ENCODE measurements at places on chromosomes 1 and 21. TPM values are rescaled to one million over a fixed set of nuclear protein-coding genes. Genes with fewer than 3 reads are reported as not detected.

Gene CHI3L2
- total RNA-seq, result not detected

Gene REN
- not detected for total RNA-seq

Gene IL20
- total RNA-seq, result not detected

Gene CHML
- total RNA-seq, result 72.5 TPM

Gene FNBP1L
- total RNA-seq, result 94.2 TPM

Gene CXADR
- total RNA-seq, result 145 TPM

Gene INKA2
- 10.9 TPM for total RNA-seq

Gene KRTAP19-1
- total RNA-seq, result not detected

Gene CALML6
- 1.3 TPM for total RNA-seq

Gene ESRRG
- total RNA-seq, result 1.7 TPM

Gene LCE2C
- total RNA-seq, result not detected

Gene HUNK
- total RNA-seq, result 16.7 TPM

Gene ARHGEF10L
- total RNA-seq, result 39.6 TPM

DNA sequence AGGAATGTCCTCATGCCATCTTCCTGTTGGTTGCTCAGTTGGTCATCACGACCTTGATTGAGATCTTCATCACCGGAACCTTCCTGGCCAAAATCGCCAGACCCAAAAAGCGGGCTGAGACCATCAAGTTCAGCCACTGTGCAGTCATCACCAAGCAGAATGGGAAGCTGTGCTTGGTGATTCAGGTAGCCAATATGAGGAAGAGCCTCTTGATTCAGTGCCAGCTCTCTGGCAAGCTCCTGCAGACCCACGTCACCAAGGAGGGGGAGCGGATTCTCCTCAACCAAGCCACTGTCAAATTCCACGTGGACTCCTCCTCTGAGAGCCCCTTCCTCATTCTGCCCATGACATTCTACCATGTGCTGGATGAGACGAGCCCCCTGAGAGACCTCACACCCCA lies 42.9 kb downstream of the KCNJ15 start:
- no peak for DNase-seq

DNA sequence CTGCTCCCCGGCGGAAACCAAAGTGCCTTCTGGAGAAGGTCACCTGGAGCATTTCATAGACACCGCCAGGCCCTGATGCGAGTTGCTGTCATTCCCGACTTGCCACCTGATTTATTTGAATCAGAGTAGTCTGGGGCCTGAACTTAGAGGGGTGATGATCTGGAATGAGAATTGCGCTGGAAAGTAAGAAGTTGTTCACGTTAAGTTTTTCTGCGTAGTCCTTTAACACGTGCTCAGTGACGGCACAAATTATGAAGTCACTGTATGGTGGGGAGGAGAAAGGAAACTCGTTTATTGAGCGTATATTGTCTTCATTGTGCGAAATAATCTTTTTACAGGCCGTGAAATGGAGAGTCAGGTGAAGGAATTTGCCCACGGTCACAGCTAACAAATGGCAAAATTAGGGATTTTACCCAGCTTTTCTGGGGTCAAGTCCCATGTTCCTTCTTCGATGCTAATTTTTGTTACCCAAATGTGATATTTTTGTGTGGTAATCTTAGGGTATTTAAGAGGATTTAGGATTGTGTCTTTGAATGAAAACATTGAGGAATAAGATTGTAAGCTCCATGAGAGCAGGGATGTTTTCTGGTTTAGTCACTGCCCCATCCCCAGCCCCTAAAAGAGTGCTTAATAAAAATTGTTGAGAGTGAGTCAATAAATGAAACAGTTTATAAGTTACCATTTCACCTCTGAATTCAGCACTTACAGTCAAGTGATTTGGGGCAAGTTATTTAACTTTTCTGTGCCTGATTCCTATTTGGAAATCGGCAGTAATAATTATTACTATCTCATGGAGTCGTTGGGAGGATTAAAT lies 46.4 kb upstream of the NBL1 start:
- DNase-seq, result no peak

DNA sequence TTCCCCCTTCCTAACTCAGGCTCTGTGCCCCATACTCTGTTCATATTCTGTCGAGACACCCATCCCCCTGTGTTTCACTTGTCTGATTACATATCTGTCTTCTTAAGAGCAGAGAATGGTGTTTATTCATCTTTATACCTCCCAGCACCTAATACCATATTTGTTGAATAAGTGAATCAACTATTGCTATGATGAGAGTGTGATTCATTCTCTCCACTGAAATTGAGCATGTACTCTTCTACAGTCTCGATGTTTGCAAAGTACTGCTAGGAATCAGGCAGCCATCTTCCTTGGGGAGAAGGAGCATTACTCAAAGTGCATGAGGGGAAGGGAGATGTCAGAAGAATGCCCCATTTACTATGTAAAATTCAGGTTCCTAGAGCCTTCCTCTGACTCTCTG lies 27.0 kb downstream of the TBX15 start:
- DNase-seq, result no peak

DNA sequence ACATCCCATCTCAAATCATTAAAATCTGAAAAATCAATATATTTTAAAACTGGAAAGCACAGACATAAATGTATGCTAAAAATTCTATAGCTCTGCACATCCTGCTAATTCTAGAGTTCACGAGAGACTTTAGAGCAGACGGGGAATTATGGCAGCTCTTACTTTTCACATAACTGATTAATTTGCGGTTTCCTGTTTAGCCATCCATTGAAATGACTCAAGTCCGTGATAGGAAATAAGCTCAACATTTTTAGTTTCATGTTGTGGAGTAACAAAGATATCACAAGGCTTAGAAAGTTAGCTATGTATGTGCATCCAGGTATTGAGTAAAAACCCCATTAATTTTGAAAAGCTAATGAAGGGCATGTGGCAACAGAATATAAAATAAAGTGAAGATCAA lies 123.2 kb downstream of the SMYD2 start:
- DNase-seq, result no peak

DNA sequence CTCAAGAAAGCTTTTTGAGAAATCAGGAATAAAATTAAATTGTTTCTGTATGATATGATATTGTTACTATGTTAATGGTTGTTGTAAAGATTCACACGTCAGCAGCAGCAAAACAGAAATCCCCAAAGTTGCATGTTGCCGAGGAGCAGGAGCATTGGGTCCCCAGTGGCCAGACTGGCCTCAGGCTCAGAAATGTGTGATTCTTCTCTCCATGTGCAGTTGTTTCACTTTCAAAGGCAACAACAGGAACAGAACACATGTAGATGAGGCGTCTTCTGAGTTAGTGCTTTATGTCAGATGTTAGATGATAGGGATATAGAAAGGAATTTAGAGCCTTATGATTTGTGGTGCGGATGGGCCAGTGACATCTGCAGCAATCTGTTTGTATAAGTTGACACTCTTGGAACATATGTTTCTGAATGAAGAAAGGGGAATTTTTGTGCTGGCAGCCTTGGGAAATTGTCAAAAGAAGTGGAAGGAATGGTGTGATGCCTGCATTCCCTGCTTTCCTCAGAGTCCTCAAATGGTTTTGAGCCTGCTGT lies 2.1 kb upstream of the TTLL7 start:
- DNase-seq, result no peak

DNA sequence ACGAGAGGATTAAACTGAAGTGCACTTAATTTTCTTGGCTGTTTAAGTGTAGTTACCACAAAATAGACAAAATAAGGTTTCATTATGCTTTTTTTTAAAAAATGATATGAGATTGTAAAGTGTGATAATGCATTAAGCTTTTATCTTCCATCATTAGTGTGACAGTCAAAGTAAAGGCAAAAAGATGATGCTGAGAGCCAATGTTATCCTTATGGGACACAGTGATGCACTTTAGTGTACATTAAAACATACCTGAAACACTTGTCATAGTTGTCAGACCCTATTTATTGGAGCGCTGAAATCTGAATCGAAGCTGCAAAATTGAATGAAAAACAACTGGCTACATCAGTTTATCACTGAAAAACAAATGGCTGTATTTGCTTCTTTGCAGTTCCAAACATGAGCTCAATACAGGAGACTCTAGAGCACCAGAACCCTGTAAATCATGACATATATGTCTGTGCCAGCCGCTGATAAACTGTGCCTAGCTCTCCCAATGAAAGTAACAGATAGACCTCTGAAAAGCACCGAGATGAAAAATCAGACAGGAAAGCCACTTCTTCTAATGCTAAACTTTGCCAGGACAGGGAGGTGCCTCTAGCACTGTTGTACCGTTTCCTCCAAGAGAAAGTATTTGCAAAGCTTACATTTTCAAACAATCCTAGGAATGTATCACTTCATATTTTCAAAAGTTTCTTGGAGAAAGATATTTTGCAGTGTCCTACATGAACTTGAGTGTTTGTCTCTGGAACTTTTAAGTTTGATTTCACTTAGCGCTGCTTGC lies 120.7 kb upstream of the TMPRSS15 start:
- no peak for DNase-seq

- peak; percentile 69 for DNase-seq
Measured at GRCh38 chr1:181038399-181038873, 4.7 kb downstream of the MR1 start.

- DNase-seq, result no peak
Measured at GRCh38 chr1:25183126-25183980, 48.9 kb downstream of the SYF2 start.

GRCh38 chr1:233406994-233407631 lies 79.6 kb downstream of the MAP3K21 start:
- DNase-seq, result no peak

- no peak for DNase-seq
Measured at GRCh38 chr1:58437623-58438022, 108.9 kb downstream of the OMA1 start.

DNA sequence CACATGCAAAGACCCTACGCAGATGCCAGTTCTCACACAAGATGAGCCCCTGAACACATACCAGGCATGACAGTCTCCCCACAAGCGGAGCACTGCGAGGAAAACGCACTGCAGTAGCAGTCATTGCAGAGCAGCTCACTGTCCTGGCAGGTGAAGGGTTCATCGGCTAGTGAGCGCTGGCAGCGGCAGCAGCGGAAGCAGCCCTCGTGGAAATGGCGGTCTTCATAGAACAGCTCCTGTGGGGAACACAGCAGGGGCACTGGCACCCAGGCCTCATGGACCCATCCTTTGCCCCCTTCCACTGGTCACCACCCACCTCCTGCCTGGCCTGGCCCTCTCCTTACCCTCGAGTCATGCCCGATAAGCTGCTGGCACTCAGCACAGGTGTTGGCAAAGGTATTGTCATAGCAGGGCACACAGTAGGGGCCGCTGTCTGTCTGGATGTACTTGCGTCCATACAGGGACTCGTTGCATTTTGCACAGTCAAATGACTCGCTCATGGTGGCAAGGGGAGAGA lies 6.3 kb downstream of the FHL3 start:
- no peak for DNase-seq

DNA sequence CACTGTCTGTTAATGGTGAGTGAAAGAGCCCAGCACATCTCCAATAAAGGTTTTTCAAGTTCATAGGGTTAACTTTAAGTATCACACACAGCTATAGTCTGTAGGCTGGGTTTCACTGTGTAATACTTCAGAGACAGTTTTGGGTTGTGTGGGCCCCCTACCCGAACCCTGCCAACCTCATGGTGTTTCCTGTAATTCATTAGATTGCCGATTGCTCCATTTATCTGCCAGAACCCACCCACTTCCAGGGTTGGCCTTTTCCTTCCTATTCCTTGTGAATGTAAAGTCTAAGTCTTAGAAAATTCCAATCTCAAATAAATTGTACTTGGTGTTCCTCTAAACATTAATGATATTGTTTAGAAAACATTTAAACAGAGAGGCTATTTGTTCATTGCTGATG lies 43.6 kb downstream of the CTTNBP2NL start:
- no peak for DNase-seq

DNA sequence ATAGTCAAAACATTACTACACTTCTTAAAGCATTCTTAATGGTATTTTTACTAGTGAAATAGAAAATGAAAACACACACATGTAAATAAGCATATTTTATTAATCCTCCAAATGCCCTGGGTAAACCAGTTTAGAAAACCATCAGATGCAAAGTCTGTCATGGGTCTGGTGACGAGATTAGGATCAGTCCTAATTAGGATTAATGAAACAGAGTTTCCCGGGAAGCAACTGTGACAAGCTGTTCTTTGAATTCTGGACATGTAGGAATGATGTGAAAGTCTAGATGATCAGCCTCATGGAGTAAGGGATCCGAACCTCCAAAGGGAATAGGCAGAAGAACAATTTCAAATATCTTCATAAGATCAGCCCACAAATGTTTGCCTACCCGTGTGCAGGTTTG lies 250.2 kb downstream of the KIF26B start:
- no peak for DNase-seq

DNA sequence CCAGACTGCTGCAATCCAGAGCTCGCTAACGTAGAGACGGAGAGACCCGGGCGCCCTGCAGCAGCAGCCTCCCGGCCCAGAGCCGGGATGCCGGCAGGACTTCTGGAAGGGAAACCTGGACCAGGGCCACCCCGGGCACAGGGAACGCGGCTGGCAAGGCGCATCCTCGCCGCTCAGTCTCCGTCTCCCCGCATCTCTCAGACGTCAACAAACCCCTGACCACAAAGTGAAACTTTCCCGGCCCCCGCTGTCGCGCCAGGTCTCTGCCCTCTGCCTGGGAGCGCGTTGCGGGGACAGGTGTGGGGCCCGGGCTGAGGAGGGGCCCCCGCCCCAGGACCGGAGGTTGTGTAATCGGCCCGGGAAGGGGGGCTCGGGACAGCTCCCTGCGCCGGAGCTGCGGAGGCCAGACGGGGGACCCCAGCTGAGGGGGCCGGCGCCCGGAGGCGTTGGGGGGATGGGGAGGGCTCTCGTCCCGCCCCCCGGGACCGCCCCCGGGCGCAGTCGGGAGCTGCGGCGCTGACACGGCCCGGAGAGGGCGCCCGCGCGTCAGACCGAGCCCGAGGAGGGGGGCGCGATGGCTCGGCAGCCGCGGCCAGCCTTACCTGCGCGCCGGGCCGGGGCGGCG lies 116.6 kb upstream of the HIVEP3 start:
- DNase-seq, result peak; percentile 85

DNA sequence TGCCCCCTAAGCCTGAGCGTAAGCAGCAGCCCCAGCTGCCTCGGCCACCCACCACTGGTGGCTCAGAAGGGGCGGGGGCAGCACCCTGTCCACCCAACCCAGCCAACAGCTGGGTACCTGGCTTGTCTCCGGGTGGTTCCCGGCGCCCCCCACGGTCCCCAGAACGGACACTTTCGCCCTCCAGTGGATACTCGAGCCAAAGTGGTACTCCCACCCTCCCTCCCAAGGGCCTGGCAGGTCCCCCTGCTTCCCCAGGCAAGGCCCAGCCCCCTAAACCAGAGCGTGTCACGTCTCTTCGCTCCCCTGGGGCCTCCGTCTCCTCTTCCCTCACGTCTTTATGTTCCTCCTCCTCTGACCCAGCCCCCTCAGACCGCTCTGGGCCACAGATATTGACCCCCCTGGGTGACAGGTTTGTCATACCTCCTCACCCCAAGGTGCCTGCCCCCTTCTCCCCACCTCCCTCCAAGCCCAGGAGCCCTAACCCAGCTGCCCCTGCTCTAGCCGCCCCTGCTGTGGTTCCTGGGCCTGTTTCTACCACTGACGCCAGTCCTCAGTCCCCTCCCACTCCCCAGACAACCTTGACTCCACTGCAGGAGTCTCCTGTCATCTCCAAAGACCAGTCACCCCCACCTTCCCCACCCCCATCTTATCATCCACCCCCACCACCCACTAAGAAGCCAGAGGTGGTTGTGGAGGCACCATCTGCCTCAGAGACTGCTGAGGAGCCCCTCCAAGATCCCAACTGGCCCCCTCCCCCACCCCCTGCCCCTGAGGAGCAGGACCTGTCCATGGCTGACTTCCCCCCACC lies 46.2 kb downstream of the YARS1 start:
- no peak for DNase-seq
